ENCODE measurements at places on chromosomes 2 and 18.

GRCh38 chr2:200353874-200354273, 47.4 kb downstream of the SPATS2L start:
- DNase-seq: no peak

GRCh38 chr2:72623481-72623880, 202.4 kb downstream of the EXOC6B start:
- DNase-seq: no peak

DNA sequence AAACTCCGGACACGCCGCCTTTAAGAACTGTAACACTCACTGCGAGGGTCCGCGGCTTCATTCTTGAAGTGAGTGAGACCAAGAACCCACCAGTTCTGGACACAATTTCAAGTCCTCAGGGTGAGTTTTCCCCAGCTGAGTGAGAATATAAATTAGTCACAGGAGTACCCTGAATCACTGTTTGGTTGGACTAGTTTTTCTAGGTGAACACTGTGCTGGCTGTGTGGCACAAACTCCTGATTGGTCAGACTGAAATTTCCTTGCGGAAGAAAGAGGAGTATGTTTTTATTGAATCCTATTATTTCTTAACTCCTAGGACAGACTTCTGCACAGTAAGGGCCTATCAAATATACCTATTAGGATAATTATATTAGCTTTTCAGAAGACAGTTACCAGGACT, 288.1 kb upstream of the UBE2E3 start:
- DNase-seq: no peak

GRCh38 chr18:11909591-11910026, 1.5 kb upstream of the MPPE1 start:
- DNase-seq: no peak

DNA sequence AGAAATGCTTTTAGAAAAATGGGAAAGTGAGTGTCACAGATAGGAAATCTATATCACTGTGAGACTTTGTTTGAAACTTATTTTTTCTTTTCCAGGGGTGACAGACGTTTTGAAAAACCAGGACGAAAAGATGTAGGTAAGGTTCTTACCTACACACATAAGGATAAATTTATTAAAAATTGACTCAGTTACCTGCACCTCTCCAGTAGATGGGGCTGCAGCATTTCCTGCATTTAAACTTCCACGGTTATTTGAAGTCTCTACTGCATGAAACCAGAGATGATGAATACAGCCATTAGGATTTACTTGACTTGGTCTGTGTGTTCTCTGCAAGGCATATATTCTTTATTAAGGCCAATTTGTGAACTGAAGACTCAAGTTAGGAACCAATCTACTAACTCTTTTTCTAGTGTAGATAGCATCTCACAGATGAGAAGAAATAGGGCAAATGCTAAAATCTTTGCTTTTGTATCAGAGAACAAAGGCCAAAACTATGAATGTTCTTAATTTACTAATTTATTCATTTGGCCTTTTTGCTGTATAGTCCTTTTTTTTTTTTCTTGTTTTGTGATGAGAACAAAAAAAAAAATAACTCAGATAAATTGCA, 15.0 kb downstream of the KCNJ13 start:
- DNase-seq: no peak

DNA sequence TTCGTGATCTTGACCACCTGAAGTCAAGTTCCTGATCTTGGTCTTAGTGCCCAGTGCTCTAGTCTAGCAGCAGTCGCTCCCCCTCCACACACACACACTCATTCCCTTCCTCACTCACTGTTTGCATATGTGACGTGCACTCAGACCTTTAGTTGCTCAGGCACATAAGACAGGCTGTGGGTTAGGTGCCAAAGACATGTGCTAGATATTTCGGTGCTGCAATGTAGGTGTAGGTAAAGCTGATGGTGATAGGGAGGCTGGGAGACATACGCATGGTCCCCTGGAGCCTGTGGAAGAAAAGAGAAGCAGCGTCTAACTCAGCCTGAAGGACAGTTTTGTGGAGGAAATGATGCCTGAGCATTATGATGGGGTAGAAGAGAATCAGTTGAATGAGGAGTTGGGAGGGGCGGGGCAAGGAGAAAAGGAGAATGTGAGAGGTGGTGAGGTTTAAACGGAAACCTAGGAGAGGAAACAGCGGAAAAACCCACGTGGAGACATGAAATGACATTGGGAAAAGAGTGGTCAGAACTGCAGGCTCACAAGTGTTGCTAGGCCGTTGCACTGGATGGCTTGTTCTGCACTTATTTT, 3.8 kb downstream of the TTC39C start:
- DNase-seq: no peak

DNA sequence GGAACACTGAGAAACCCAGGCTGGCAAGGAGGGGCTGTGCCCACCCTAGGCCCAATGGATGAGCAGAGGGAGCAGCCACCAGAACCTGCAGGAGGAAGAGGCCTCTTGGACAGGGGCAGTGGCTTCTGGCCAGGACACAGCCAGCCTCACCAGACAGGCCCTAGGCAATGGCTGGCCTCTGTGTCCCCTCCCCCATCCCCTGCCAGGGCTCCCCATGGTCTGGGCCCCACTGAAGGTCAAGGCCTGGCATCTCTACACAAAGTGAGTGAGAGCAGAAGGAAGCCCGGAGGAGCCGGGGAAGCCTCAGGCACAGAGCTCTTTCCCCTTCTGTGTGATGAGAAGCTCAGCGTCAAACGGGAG, 6.3 kb downstream of the PRLH start:
- no peak for DNase-seq

- no peak for DNase-seq
Measured at GRCh38 chr2:144234542-144234871, 285.4 kb downstream of the ZEB2 start.

DNA sequence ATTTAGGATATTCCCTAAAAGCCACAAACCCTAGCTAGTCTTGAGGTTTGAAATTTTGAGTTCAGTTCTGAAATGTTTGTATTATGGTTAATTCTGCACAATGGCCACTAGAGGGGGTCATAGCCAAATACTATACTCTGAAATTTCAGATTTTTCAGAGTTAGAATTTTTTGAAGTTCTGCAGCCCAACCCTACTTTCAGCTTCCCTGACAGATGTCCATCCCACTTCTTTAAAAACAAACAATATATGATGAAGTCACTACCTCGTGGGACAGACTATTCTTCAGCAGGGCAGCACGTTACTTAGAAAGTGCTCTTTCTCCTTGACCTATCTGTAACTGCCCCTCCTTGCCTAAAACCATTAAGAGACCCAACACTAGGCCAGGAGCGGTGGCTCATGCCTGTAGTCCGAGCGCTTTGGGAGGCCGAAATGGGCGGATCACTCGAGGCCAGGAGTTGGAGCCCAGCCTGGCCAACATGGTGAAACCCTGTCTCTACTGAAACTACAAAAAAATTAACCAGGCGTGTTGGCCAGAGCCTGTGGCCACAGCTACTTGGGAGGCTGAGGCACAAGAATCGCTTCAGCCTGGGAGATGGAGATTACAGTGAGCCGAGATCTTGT, 48.2 kb upstream of the PAPOLG start:
- no peak for DNase-seq

- no peak for DNase-seq
Measured at GRCh38 chr2:207149249-207150213, 16.2 kb downstream of the KLF7 start.

DNA sequence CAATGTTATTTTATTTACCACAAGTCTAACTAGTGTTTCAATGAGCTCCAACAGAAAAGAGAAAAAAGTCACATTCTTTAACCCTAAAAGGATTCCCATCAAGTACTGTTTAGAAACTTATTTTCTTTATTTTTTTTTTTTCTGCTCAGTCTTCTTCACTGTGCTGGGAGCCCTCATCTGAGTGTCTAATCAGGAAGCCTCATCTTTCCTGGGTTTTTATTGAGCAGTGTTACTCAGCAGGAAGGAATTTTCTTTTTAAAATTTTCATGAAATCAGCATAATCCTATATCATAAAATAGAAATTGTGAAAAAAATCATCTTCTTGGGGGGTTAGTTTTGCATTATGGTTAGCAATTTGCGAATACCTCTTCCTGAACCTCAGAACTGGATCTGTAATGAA, 453.8 kb downstream of the CDH2 start:
- no peak for DNase-seq

GRCh38 chr2:65465857-65466256, 33.5 kb upstream of the SPRED2 start:
- DNase-seq: no peak

GRCh38 chr2:218129458-218130135, 3.8 kb downstream of the CXCR2 start:
- DNase-seq: no peak

- DNase-seq: no peak
Measured at GRCh38 chr18:58226429-58226828, 182.4 kb downstream of the NEDD4L start.

DNA sequence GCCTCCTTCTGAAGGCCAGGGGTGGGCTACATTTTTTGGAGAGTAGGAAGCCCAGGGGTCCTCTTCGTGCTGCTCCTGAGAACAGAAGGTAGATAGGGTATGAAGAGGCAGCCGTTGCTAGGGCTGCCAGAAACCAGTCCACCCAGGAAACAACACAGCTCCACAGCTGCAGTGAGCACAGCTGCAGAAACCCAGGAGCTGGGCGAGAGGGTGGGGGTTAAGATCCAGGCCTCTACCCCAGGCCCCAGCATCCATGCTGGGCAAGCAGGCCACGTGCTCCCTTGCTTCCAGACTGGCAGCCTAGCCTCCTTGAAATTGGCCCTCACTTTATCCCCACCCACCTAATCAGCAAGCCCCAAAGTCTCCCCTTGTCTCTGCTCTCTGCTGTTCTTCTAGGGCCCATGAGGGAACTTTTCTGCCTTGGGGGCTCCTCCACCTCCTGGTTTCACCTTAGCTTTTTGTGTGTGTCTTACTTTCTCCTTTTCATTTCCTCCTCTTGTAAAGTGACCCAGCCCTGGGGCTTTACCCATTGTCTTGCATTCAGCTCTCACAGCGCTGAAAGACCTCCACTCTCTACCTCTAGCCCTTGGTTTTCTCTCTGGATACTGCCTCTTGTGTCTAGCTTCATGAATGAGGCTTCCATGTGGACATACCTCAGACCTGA, 30.7 kb downstream of the STON1 start:
- no peak for DNase-seq
